ENCODE measurements at places on chromosomes 3 and 15. TPM values are rescaled to one million over a fixed set of nuclear protein-coding genes. Genes with fewer than 3 reads are reported as not detected.
A peak's percentile ranks its signal among the peaks of the same experiment; 100 is the strongest.

DNA sequence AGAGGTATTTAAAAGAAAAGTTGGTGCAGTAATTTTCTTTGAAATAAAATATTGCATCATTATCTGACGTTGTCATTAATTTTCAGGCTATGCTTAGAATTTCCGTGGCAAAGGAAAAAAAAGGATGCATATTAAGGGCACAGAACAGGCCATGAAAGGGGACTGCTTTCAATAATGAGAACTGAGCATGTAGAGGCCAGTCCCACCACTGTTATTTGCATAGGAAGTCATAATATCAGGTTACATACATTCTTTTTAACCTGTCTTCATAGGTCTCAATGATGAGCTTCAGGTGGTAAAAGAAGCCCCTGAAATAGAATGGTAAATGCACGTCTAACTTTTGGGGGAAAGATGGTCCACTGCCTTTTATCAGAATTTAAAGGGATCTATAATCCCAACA lies 272.1 kb upstream of the ALCAM start:
- no peaks in the 10 kb centered on the region for H3K27me3 ChIP-seq
- H3K36me3 ChIP-seq: no peaks in the 10 kb centered on the region
- H3K4me3 ChIP-seq: no peak overlapping the region

GRCh38 chr3:122932251-122932967 lies 95.2 kb downstream of the SEMA5B start:
- H3K4me3 ChIP-seq: no peak overlapping the region
- H3K27me3 ChIP-seq: peaks cover 17% of the 10 kb centered on the region
- H3K27ac ChIP-seq: no peak overlapping the region
- H3K4me1 ChIP-seq: peaks cover 20% of the 10 kb centered on the region
- peaks cover 3% of the 10 kb centered on the region for H3K36me3 ChIP-seq
- DNase-seq: no peak

DNA sequence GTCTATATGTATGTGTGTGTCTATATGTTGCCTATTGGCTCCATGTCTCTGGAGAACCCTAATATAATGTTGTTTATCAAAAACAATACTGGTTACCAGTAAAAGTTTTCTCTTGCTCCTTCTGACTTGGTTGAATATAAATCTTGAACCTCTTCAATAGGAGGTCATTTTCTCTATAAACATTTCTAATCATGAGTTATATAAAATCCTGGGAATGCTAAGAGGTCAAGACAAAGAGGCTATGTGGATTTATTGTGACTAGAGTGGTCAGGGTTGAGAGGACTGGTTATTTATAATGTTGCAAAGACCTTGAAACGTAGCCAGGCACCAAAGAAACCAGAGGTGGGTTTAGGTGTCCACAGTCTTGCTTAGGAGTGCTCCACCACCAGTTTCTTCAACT lies 1.2 kb upstream of the MINDY4B start:
- peaks cover 33% of the 10 kb centered on the region for H3K27me3 ChIP-seq
- H3K4me3 ChIP-seq: no peak overlapping the region
- H3K4me1 ChIP-seq: no peaks in the 10 kb centered on the region
- DNase-seq: no peak
- H3K27ac ChIP-seq: no peak overlapping the region

DNA sequence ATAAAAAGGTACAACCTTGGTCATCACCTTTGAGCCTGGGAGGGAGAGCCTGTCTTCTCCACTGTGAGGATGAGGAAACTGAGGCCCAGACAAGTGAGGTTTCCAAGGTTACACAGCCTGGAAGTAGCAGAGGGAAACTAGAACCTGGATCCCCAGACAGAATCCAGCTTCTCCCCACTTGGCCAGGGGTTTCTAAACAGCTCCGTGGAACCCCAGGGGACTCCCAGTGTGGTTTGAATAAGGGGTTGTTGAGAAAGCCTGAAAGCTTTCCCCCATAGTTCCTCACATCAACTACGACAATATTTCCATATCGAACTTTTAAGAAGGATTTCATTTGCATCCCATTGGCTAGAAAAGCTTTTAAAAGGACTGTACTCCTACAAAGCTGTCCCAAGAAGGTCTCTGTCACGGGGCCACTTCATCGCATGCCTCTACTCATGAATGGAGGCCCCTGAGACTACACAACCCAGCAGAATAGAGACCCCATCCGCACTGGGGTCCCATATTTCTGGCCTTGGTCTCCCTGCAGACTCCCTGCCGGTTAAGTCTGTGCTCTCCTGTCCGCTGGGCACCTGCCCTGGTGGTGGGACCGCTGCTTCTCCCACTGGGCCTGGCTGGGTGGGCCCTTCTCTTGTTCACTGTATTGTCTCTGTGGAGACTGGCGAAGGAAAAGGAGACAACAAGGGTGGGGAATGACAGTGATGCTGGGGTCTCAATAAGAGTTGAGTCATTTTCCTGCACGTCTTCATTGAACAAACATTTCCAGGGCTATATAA lies 178.5 kb downstream of the SMAD6 start:
- peak; percentile 62 for DNase-seq
- peaks cover 31% of the 10 kb centered on the region for H3K4me1 ChIP-seq
- no peak overlapping the region for H3K27ac ChIP-seq
- H3K36me3 ChIP-seq: no peaks in the 10 kb centered on the region
- no peaks in the 10 kb centered on the region for H3K27me3 ChIP-seq

- DNase-seq: no peak
- no peak overlapping the region for H3K27ac ChIP-seq
- H3K4me1 ChIP-seq: no peaks in the 10 kb centered on the region
- no peak overlapping the region for H3K4me3 ChIP-seq
These were observed 322.2 kb downstream of the SLC9A9 start for GRCh38 chr3:143526011-143526545.

- H3K4me1 ChIP-seq: no peaks in the 10 kb centered on the region
- H3K4me3 ChIP-seq: no peak overlapping the region
- H3K27me3 ChIP-seq: peaks cover 3% of the 10 kb centered on the region
- no peak overlapping the region for H3K27ac ChIP-seq
These were observed 88.1 kb downstream of the MDFIC2 start for GRCh38 chr3:70224337-70224736.

DNA sequence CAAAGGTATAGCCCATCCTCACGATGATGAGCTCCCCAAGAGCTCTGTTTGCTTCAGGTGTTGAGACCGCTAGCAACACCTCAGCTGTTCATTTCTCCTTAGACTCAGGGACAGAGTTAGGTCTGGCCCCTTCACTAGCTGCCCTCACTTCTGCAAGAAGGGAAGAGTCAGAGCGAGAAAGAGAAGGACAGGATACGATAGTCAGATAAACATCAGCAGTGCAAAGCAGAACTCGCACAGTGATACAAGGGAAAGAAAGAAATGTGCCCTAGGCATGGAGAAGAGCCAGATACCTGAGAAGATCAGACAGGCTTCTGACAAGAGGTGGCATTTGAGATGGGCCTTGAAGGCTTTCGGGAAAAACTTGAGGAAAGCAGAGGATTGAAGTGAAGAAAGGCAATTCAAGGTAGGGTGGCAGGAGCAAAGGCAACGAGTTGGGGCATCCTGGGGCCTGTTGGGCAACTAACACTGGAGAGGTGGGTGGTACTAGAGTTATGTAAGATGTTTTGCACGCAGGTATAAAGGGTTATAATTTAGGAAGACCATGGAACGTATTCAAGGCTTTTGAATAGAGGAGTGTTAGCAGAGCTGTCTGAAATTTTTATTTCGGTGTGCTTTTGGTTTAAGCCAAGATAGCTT lies 106.0 kb downstream of the PGPEP1L start:
- no peak for DNase-seq
- H3K4me1 ChIP-seq: peaks cover 49% of the 10 kb centered on the region
- no peaks in the 10 kb centered on the region for H3K27me3 ChIP-seq
- H3K27ac ChIP-seq: peak overlapping the region; percentile 49

DNA sequence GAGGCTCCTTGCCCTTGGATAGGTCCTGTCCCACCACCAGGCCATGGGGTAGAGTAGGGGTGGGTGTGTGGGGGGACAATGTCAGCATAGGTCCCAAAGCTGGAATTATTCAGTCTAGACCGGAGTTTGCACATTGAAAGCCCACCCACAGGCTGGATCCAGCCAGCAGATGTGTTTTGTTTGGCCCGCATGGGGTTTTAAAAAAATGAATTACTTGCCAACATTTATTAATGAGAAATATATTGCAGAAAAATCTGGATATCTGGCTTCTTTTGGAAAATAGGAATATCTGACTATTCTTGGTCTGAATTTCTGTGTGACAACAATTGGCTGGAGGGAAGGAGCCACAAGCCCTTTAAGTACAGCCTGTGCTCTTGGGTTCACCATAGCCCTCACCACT lies 17.3 kb upstream of the LRIG1 start:
- no peak overlapping the region for H3K27ac ChIP-seq
- peaks cover 14% of the 10 kb centered on the region for H3K27me3 ChIP-seq
- no peak overlapping the region for H3K4me3 ChIP-seq
- H3K36me3 ChIP-seq: no peaks in the 10 kb centered on the region
- H3K4me1 ChIP-seq: peaks cover 14% of the 10 kb centered on the region

GRCh38 chr3:155984791-155985417 lies 114.5 kb downstream of the GMPS start:
- H3K27me3 ChIP-seq: no peaks in the 10 kb centered on the region
- H3K36me3 ChIP-seq: no peaks in the 10 kb centered on the region

- no peaks in the 10 kb centered on the region for H3K36me3 ChIP-seq
- H3K4me1 ChIP-seq: no peaks in the 10 kb centered on the region
- H3K4me3 ChIP-seq: no peak overlapping the region
- H3K27ac ChIP-seq: no peak overlapping the region
- peaks cover 34% of the 10 kb centered on the region for H3K27me3 ChIP-seq
- no peak for DNase-seq
These were observed 105.4 kb downstream of the ABHD5 start for GRCh38 chr3:43796041-43796596.

DNA sequence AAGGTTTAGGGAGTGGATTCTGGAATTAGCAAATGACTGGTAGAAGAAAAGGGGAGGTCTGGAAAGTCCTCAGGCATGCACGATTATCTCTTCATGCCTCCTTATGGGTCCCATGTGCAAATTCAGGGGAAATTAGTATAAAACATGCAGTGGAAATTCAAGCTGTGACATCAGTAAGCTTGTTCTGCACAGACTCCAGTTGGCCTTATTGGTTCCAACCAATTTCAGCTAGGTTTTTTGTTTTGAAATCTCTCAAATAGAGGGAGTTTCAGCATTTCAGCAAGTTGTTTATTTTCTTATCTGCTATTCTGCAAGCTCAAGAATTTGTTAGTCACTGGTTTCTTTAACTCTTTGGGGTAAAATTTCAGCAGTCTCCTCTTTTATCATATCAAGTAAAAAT lies 774 bp upstream of the TMCO5A start:
- peaks cover 11% of the 10 kb centered on the region for H3K4me1 ChIP-seq
- H3K36me3 ChIP-seq: no peaks in the 10 kb centered on the region
- no peaks in the 10 kb centered on the region for H3K27me3 ChIP-seq

DNA sequence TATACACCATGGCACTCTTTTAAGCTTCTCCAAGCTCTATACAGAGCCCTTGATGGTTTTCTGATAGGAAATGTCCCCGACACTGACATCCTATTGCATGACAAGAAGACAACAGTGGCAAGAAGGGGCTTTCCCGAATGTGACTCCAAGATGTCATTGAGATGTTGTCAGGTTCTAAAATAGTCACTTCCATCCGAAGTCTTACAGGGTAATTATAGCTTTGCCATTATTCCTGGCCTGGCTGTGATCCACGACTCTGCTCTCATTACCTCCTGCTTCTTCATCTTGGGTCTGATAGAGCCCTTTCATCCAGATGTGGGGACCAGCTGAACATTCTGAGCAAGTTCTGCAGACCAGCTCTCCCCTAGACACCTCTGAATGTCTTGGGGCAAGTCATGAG lies 40.6 kb upstream of the ADAMTS9 start:
- no peak overlapping the region for H3K27ac ChIP-seq
- DNase-seq: no peak
- H3K4me3 ChIP-seq: no peak overlapping the region
- peaks cover 5% of the 10 kb centered on the region for H3K27me3 ChIP-seq

GRCh38 chr3:193335031-193335430 lies 43.5 kb downstream of the ATP13A5 start:
- H3K27me3 ChIP-seq: no peaks in the 10 kb centered on the region
- H3K27ac ChIP-seq: no peak overlapping the region
- peaks cover 9% of the 10 kb centered on the region for H3K4me1 ChIP-seq
- DNase-seq: no peak
- no peaks in the 10 kb centered on the region for H3K36me3 ChIP-seq

GRCh38 chr3:65537109-65537508 lies 501.6 kb downstream of the MAGI1 start:
- no peaks in the 10 kb centered on the region for H3K27me3 ChIP-seq
- no peaks in the 10 kb centered on the region for H3K36me3 ChIP-seq
- no peak overlapping the region for H3K27ac ChIP-seq
- no peak overlapping the region for H3K4me3 ChIP-seq
- DNase-seq: no peak

The TNIK gene
- 38.1 TPM for total RNA-seq

The CATSPER2 gene
- total RNA-seq: 5.1 TPM

The SYNPR gene
- 2.3 TPM for total RNA-seq

The NOX5 gene
- total RNA-seq: 0.12 TPM

The MESP1 gene
- total RNA-seq: 2.2 TPM

The ANXA2 gene
- total RNA-seq: 493 TPM

The CCR9 gene
- not detected for total RNA-seq
